Endothelial cell of umbilical vein (primary cell): ENCODE measurements at places on chromosomes 12 and 14. TPM values are rescaled to one million over a fixed set of nuclear protein-coding genes. Genes with fewer than 3 reads are reported as not detected.

DNA sequence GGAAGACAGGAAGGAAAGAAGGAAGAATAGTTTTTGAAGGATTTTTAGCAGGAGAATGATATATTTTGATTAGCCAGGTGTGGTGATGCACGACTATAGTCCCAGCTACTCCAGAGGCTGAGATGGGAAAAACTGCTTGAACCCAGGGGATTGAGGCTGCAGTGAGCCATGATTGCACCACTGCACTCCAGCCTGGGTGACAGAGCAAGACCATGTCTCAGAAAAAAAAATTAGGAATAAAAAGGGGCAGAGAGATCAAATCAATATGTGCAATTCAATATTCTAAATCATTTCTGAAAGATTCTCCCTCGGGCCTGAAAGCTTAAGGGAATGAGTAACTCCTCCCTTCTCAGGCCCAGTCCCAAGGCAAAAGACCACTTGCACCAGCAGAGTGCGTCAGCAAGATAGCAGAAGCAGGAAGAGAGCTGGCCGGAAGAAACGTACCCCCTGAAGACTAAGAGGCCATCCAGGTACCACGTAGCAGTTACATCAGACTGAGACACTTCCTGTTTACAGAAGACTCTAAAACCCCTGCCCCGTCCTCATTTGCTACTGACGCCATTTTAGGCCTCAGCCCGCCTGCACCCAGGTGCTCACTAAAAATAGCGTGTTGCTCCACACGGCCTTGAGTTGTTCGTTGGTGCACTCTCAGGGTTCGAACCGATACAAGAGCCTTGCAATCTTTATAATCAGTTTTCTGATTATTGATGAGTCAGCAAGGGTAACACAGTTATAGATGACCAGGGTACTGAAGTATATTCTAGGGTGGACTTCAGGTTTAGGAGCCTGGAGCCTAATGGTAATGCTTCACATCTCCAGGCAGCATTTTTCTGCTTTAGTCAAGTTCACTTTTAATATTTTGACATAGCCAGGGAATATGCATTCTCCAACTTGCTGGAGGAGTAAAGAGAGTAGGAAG is 57.7 kb upstream of the CSRP2 start:
- no peaks in the 10 kb centered on the region for H3K27me3 ChIP-seq
- H3K4me3 ChIP-seq = no peak overlapping the region
- no peaks in the 10 kb centered on the region for H3K4me1 ChIP-seq
- no peak for DNase-seq
- H3K27ac ChIP-seq = no peak overlapping the region

GRCh38 chr14:77181603-77182437 is at the start of gene TMEM63C:
Gene TMEM63C (plus strand): TSS chr14:77181798. CDS start chr14:77218814, 37,016 bp downstream.
- no peaks in the 10 kb centered on the region for H3K36me3 ChIP-seq
- H3K4me1 ChIP-seq = no peaks in the 10 kb centered on the region
- no peak for DNase-seq
- no peak within 1 kb of the TSS for H3K27ac ChIP-seq
- no peak within 1 kb of the TSS for H3K4me3 ChIP-seq

DNA sequence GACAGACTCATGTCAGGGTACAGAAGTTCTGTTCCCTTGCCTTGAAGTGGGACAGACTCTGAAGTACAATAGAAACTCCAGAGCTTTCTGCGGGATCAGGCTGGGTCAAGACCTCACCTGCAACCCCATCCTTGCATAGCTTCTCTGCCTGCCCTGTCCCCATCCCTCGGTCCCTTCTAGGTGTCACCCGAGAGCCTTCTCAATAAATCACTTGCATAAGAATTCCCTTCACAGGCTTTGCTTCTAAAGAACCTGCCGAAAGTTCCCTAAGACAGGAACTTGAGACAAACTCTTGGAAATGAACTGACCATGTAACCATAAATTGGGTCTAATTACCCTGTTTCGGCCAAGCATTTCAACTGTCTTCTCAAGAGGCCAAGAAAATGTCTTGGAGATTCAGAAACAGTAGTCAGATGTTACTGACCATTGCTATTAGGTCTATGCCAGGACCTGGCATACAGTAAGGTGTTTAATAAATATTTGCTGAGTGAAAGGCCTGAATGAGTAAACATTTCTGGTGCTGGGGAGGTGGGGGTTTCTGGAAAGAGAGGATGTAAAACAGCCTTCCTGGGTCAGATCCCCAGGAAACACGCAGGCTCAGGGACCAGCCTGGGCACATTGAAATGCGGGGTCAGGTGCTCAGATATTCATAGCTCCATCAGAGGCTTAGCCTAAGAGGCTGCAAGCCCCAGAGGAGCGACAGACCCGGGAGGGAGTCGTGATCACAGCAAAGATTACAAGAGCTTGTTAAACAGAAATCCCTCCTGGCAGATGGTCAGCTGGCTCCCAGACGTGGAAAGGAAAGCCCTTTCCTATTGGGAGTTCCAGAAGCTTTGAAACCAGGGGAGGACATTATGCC is 226.2 kb upstream of the LHX5 start:
- no peak overlapping the region for H3K4me3 ChIP-seq
- H3K36me3 ChIP-seq = no peaks in the 10 kb centered on the region
- no peak overlapping the region for H3K27ac ChIP-seq
- no peaks in the 10 kb centered on the region for H3K27me3 ChIP-seq
- H3K4me1 ChIP-seq = no peaks in the 10 kb centered on the region
- no peak for DNase-seq

DNA sequence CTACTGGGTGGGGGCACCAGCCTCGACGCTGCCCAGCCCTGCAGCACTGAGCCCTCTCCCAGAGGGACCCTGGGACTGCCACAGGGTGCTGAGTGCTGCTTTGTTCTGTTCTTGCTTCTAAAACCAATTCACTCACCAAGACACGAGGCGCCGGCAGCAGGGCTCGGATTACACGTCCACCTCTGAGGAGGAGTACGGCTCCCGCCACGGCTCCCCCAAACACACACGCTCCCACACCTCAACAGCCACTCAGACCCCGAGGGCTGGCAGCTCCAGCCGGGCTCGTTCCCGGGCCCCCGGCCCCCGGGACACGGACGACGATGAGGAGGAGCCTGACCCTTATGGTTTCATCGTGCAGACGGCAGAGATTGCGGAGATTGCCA is 24.3 kb downstream of the CEP170B start:
- no peak overlapping the region for H3K4me3 ChIP-seq
- no peak overlapping the region for H3K27ac ChIP-seq
- H3K27me3 ChIP-seq = no peaks in the 10 kb centered on the region
- no peak for DNase-seq
- H3K4me1 ChIP-seq = peaks cover 5% of the 10 kb centered on the region
- H3K36me3 ChIP-seq = peaks cover 11% of the 10 kb centered on the region

DNA sequence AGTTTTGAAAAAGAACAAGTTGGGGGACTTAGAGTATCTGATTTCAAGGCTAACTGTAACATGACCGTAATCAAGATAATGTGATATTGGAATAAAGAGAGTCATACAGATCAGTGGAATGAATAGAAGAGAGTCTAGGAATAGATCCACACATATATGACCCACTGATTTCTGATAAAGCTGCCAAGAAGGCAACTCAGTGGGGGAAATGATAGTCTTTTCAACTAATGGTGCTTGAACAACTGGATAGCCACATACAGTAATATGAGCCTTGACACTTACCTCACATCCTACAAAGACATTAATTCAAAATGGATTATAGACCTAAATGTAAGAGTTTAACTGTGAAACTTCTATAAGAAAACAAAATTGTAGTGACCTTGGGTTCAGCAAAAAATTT is 3.8 kb downstream of the PRKCH start:
- H3K27ac ChIP-seq = peak overlapping the region; percentile 20
- no peaks in the 10 kb centered on the region for H3K36me3 ChIP-seq
- H3K27me3 ChIP-seq = no peaks in the 10 kb centered on the region
- no peak overlapping the region for H3K4me3 ChIP-seq
- DNase-seq = peak; percentile 33
- H3K4me1 ChIP-seq = peaks cover 41% of the 10 kb centered on the region

DNA sequence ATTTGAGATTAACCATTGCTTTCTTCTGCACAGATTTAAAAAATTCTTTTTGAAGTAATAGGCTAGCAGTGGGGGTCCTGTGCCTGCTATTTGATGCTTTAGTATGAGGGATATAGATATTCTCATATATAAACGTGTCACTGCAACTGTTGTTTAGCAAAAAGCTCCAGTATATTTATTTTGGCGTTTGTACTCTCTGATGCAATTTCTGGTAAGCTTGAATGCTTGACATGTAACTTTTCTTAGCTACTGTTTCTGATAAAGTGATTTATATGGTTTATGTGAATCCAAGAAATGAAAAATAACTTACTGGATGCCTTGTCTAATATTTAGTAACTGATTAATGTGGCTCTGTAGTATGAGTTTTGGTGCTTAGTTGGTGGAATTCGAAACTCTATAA is 77.1 kb downstream of the TTLL5 start:
- no peaks in the 10 kb centered on the region for H3K27me3 ChIP-seq
- DNase-seq = peak; percentile 19
- peaks cover 17% of the 10 kb centered on the region for H3K36me3 ChIP-seq
- H3K4me1 ChIP-seq = no peaks in the 10 kb centered on the region

DNA sequence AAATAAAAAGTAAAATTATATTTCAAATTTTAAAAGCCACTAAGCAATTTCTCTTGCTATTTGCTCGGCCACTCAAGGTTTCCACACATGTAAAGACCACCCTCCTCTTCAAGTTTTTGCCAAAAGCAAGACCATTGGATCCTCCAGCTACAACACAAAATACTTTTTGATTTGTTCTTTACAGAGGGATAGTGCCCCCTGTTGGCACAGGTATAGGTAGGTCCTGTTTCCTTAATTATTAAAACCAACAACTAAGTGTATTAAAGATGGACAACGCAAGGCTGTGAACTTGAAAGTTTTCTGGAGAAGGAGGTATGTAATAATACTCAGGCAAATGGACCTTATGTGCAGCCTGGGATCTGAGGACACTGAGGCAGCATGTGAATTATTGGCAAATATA is 23.8 kb downstream of the ATP6V1D start:
- H3K27ac ChIP-seq = no peak overlapping the region
- H3K27me3 ChIP-seq = no peaks in the 10 kb centered on the region
- H3K4me3 ChIP-seq = no peak overlapping the region
- peaks cover 26% of the 10 kb centered on the region for H3K36me3 ChIP-seq

The NOVA1 gene
- polyA plus RNA-seq = 2.5 and 2.7 TPM in 2 replicates

The FAM181A gene
- not detected in 2 replicates for polyA plus RNA-seq

The GPR33 gene
- polyA plus RNA-seq = not detected in 2 replicates
